NCI-H1417 treated with DMSO at 0.1 percent for 48 hours (cell line): ENCODE measurements at places on chromosomes 5 and 9.

GRCh38 chr5:57432876-57433275, 49.7 kb downstream of the ACTBL2 start:
- DNase-seq = no peak

- DNase-seq = no peak
Observed at GRCh38 chr5:131818001-131818724, 21.3 kb upstream of the FNIP1 start.

DNA sequence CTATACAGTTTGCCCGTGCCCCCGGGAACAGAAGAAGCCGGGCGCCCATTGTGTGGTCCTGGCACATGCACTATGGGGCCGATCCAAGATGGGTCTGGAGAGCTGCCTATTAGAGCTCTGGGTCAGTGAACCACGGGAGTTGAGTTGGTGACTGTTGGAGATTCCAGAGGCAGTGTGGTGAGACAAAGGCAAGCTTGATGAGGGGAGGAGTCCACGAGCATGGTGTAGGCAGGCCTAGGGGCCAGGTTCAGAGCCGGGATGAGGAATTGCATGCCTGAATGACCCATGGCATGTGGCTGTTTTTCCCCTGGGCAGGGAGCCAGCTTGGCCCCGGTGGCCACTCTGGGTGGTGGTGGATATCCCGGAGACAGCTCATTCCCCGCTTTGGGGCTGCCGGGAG, 84.4 kb upstream of the STC2 start:
- DNase-seq = no peak

DNA sequence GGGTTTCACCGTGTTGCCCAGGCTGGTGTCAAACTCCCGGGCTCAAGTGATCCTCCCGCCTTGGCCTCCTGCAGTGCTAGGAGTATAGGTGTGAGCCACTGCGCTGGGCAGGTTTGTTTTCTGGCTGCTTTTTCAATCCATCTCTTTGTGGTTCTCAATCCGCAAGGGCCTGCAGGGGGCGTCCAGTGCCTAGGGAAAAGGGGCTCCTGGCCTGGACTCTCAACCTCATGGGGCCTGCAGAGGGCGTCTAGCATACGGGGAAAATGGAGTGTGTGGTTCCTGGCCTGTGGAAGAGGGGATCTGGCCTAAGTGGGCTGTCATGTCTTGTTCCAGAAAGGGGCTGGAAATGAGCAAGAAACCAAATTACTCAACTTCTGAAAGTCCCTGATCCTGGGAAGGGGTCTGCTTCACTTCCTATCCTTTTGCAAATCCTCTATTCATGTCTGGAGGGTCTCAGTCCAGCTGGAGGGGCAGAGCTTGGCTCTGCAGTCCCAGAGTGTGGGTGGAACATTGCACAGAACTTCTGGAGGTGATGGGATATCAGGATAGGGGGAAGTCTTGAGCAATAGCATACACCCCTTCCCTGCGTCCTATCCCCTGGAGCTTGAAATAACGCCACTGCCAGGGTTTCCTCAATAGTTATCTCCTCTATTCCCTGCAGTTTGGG, 12.7 kb upstream of the CCL27 start:
- DNase-seq = no peak

- no peak for DNase-seq
Observed at GRCh38 chr9:38207247-38207778, 138.3 kb upstream of the SHB start.

DNA sequence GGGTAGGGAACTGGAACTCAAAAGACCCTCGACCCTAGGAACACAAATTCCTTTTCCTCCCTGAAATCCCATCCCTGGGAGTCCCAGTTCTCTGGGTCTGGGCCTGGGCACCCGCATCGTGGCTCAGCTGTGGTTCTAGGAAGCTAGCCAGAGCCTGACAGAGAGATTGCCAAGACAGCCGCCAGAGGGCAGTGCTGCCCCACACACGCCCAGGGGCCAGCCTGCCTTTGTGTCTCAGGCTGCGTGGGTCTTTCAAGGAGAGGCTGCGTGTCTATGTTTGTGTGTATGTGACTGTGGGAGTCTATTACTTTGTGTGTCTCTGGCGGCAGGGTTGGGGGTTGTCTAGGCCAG, 32.0 kb upstream of the TTLL11 start:
- no peak for DNase-seq

- no peak for DNase-seq
Observed at GRCh38 chr9:137506274-137506673, 43.9 kb downstream of the PNPLA7 start.

DNA sequence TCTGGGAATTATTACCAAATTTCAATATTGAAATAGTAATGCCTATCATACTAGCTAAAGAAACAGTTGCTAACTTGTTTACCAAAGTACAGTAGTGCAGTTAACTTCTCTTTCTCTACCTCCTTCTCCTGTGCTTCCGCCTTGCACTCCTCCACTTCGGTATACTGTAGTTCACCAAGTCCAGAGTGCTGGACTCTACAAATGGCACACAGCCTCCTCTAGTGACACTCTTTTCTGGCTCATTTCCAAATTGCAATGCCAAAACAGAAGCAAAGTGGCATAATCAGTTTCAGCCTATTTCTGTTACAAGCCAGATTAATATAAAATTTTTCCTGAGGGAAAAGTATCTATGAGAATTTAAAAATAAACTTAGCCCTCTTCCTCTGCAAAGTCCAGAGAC, 86.0 kb upstream of the RASGRF2 start:
- DNase-seq = no peak

DNA sequence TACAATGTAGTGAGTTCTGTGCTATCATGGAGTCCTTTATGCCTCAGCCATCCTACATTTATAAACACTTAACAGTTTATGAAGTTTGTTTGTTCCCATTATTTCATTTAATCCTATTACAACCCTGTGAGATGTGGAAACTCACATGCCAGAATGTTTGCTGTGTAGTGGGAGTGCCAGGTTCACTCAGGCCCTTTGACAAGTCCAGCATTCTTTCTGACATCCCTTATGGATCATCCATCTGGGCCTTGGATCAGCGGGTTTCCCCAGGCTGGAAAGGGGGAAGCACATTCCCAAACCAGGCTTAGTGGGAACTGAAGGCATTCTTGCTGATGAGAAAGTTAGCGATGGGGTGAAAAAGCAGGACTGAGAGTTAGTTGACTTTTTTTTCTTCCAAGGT, 128.1 kb upstream of the OTULINL start:
- no peak for DNase-seq

DNA sequence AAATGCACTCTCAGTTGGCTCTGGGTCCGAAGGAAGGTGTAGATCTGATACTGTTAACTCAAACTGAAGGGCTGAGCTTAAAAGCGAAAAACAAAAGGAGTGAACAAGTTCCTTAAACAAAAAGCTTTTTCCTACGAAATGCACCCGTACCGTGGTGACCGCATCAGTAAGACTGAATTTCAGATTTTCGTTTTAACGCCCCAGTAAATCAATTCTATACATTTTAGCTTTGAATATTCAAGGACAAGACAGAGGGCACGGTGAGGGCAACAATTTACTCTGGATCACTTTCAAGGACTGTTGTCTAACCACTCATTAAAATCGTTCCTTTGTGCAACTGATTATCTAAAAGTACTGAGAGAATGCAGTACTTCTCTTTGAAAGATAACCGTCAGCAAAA, 1.9 kb downstream of the HOMER1 start:
- no peak for DNase-seq

DNA sequence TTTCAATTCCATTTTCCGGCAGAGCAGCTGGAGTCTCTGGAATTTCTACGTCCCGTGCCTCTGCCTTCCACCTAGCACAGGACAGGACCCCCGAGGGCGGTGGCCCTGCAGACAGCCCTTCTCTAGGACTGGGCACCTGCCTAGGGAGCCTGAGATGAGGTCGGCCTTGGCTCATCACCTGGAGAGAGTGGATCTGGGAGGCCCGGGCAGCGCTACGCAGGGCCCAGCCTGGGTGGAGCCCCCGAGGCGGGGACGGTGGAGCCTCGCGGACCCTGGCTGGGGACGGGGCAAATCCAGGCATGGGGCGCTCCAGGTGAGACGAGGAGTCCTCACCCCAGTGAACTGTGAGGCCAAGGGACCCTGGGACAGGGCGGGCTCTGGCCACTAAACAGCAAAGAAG, 114.5 kb downstream of the MTRR start:
- no peak for DNase-seq

DNA sequence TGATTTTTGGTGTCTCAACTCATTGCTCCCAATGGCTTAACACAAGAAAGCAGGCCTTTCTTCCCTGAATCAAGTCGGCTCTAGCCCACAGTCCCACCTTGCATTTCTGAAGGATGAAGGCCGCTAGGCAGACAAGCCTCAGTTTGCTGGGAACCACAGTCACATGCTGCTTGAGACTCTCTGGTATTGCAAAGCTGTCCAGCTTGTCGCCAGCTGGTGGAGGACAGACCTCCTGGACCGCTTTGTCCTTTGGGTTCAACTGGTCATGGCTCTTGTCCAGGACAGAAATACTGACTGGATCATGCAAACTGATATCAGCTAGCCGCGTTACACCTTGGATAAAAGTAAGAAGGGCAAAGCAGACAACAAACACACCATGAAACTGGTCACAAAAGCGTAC, 23.1 kb downstream of the DDX31 start:
- no peak for DNase-seq

GRCh38 chr5:407051-407450, 35.9 kb upstream of the EXOC3 start:
- DNase-seq = no peak

DNA sequence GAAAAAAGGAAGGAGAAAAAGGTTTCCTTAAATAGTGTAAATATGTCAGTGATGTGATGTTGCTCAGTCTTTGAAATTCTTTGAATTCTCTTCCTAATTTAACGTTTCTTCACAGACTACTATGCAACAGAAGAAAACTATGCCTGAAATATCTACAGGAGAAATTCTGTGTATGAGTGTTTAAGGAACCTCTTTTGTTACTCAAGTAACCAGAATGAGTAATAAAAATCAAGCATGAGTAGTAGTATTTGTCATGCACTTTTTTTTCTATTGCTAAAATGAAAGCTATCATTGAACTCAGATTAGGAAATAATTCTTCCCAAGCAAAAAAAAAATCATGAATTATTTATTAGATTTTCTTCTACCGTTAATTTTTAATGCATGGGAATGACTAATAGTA, 20.3 kb upstream of the THG1L start:
- DNase-seq = no peak

DNA sequence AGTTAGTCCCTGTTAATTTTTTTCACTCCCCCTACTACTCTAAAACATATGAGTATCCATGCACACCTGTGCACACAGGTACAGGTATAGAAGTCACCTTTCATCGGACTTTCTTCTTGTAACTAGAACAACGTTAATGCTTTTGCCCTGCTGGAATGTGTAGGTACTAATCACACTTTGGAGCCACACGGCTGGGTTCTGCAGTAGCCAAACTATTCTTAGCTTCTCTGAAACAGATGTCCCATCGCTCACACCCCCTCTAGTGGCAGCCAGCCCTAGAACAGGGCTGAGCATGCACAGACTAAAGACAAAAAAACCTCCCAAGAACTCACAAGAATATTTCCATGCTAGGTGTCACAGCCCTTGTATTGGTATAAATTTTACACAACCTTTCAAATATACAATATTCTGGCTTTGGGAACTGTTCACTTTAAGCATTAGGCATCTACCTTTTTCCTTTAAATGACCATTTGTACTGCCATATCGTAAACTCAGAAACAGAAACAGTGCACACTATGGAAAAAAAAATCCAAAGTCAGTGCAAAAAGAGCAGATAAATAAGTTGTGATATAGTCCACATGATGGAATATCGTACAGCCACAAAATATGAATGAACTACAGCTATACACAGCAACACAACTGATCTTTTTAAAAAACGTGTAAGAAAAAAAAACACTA, 64.0 kb downstream of the RETREG1 start:
- no peak for DNase-seq

- DNase-seq = no peak
Observed at GRCh38 chr5:77031891-77032290, 1.7 kb downstream of the AGGF1 start.

GRCh38 chr9:111284703-111285102, 45.3 kb downstream of the OR2K2 start:
- DNase-seq = no peak
